ENCODE measurements at places on chromosomes 4 and X.

- DNase-seq, result no peak
Observed at GRCh38 chr4:85125688-85126087, 159.2 kb upstream of the WDFY3 start.

GRCh38 chrX:134010690-134011089 is 25.3 kb upstream of the GPC3 start:
- no peak for DNase-seq

DNA sequence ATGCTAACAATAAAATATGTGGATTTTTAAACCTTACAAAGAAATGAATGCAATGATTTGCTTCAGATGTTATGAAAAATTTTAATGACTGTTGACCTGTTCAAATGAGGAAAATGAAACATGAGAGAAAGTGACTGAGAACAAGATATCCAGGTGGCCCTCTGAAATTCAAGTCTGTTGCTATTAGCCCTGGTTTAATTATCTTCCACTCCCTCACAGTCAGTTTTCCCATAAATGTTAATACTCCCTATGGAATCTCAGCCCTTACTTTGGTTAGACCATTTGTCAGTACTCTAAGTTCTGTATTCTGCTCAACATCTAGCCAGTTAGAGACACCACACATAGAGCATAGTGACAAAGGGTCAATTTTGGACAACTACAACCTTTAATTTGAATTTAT is 327.8 kb downstream of the PDGFC start:
- DNase-seq, result no peak

GRCh38 chrX:69066021-69066757 is 99.1 kb downstream of the PJA1 start:
- DNase-seq, result no peak

DNA sequence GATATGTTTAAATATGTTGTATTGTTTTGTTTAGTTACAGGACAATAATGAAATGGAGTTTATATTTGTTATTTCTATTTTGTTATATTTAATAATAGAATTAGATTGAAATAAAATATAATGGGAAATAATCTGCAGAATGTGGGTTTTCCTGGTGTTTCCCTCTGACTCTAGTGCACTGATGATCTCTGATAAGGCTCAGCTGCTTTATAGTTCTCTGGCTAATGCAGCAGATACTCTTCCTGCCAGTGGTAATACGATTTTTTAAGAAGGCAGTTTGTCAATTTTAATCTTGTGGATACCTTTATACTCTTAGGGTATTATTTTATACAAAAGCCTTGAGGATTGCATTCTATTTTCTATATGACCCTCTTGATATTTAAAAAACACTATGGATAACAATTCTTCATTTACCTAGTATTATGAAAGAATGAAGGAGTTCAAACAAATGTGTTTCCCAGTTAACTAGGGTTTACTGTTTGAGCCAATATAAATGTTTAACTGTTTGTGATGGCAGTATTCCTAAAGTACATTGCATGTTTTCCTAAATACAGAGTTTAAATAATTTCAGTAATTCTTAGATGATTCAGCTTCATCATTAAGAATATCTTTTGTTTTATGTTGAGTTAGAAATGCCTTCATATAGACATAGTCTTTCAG is 26.9 kb downstream of the NUDT6 start:
- no peak for DNase-seq
